ENCODE measurements at places on chromosomes 2 and 18. TPM values are rescaled to one million over a fixed set of nuclear protein-coding genes. Genes with fewer than 3 reads are reported as not detected.

- no peak for DNase-seq
Observed at GRCh38 chr2:54556621-54557121, 100.5 kb downstream of the SPTBN1 start.

GRCh38 chr2:204966245-204966644 lies 421.0 kb downstream of the PARD3B start:
- no peak for DNase-seq

- no peak for DNase-seq
Observed at GRCh38 chr18:79692886-79693285, 13.3 kb downstream of the CTDP1 start.

GRCh38 chr18:286515-287310 lies 18.9 kb upstream of the THOC1 start:
- no peak for DNase-seq

Gene PTPRN
- total RNA-seq: 0.19 TPM

Gene CASP10
- total RNA-seq: 4.4 TPM
